ENCODE measurements at places on chromosomes 2 and 18. TPM values are rescaled to one million over a fixed set of nuclear protein-coding genes. Genes with fewer than 3 reads are reported as not detected.

CPO gene
- total RNA-seq: not detected

MYO1B gene
- 14.3 TPM for total RNA-seq

ACP1 gene
- 94.8 TPM for total RNA-seq

NPHP1 gene
- total RNA-seq: 0.15 TPM

ESPNL gene
- 0.17 TPM for total RNA-seq

ALPI gene
- not detected for total RNA-seq

COLEC12 gene
- not detected for total RNA-seq

FBXO36 gene
- 0.17 TPM for total RNA-seq

GYPC gene
- total RNA-seq: 113 TPM

CSRNP3 gene
- not detected for total RNA-seq

CHRND gene
- total RNA-seq: not detected

MAP3K19 gene
- not detected for total RNA-seq

PXDN gene
- 2.5 TPM for total RNA-seq

All from T-helper 1 cell treated with Interleukin-12 subunit alpha and Interleukin-12 subunit beta and Interleukin-4 antibody, amounts not matched to agents 30 ng/mL and 1 ng/mL, for 36 hours (primary cell).